ENCODE measurements at places on chromosomes 1 and 21. TPM values are rescaled to one million over a fixed set of nuclear protein-coding genes. Genes with fewer than 3 reads are reported as not detected.

- DNase-seq = no peak
Measured at GRCh38 chr1:114338191-114338890, 172.7 kb downstream of the TRIM33 start.

The ZNF695 gene
- polyA plus RNA-seq = 0.11 TPM

DNA sequence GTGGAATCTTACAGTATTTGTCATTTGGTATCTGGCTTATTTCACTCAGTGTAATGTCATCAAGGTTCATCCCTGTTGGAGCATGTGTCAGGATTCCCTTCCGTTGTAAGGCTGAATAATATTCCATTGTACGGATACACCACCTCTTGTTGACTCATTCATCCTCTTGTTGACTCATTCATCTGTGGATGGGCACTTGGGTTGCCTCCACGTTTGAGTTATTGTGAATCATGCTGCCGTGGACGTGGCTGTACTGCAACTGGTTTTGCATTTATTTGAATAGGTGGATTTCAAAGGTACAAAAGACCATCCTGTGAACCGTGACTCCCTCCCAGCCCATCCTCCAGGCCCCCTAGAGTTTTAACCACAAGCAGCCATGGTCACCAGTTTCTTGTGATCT, 11.9 kb upstream of the TCP10L start:
- DNase-seq = no peak

DNA sequence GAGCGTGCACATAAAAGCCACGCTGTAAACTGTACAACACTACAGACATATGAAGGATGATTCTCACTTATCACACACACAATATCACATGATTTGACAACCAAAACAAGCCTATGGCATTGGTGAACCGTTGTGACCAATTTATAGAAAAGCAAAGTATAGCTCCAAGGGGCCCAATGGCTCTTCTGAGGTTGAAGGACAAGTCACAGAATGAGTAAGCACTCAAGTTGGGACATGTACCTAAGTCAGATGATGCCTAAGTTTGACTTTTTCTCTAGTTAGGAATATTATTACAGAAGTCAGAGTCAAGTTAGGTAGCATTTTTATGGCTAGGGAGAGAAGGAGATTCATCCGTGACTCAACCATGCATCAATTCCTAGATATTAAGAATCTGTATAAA, 45.7 kb downstream of the PLPP3 start:
- DNase-seq = no peak

- no peak for DNase-seq
Measured at GRCh38 chr1:77929806-77930205, 41.4 kb downstream of the NEXN start.

DNA sequence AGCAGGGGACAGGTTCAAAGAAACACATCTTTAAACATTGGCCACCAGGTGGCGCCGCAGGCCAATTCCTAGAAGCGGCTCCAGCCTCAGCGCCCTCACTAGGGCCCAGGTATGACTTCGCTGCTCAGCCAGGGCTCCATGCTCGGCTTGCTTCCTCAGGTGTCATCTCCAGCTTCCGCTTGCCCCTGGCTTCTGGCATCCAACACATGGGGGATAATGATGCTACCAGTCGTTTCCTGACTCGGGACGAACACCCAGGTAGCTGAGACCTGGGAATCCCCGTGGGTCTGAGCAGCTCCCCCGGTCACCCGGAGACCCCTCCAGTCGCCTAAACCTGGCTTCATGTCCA, 8.5 kb upstream of the MEX3A start:
- no peak for DNase-seq

DNA sequence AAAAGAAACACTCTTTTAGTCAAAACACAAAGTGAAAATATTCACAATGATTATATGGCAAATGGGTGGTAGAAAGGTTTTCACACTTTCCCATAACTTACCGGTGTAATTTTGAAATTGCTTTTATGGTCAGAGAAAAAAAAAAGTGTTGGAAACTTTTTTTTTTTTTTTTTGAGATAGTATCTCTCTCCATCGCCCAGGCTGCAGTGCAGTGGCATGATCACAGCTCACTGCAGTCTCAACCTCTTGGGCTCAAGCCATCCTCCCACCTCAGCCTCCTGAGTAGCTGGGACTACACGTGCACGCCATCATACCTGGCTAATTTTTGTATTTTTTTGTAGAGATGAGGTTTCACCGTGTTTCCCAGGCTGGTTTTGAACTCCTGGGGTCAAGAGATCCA, 3.3 kb downstream of the IFNGR2 start:
- no peak for DNase-seq

The SFN gene
- polyA plus RNA-seq = 23.5 TPM

DNA sequence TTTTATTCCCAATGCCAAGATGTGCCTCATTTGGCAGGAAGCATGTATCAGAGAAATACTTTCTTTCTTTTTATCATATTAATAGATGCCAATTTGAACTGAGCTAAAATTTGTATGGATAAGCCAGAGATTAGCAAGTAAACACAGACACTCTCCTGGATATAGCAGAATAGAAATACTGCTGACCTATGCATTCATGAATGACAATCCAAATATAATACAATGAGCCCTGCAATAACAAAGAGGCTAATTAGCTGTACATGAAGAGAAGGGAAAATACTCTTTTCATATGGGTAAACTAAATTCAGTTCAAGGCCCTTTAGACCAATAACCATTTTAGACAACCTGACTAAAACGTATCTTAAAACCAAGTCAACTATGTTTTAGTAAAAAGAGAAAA, 388.1 kb upstream of the NR5A2 start:
- no peak for DNase-seq

DNA sequence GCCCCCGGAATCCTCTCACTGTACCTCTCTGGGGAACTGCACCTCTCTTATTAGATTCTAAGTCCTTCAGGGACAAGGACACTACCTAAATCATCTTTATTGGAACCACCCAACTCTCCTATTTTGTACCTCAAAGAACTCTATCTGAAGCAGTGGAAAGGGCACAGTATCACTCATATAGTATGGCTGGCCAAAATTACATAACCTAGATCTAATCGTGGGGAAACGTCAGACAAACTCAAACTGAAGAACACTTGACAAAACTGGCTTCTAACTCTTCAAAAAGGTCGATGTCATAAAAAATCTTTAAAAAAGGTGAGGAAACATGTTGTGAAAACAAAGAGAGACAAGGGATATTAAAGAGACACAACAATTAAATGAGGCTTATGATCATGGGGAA, 210.0 kb downstream of the SLC45A1 start:
- DNase-seq = no peak

The CYP4A11 gene
- 0.14 TPM for polyA plus RNA-seq

GRCh38 chr1:236161230-236161629, 18.9 kb downstream of the GPR137B start:
- DNase-seq = no peak

The APOBEC4 gene
- polyA plus RNA-seq = not detected

The ITLN2 gene
- 0.37 TPM for polyA plus RNA-seq

- DNase-seq = no peak
Measured at GRCh38 chr1:69737527-69738185, 169.9 kb downstream of the LRRC7 start.

- no peak for DNase-seq
Measured at GRCh38 chr1:48114596-48115382, 107.7 kb upstream of the SLC5A9 start.

DNA sequence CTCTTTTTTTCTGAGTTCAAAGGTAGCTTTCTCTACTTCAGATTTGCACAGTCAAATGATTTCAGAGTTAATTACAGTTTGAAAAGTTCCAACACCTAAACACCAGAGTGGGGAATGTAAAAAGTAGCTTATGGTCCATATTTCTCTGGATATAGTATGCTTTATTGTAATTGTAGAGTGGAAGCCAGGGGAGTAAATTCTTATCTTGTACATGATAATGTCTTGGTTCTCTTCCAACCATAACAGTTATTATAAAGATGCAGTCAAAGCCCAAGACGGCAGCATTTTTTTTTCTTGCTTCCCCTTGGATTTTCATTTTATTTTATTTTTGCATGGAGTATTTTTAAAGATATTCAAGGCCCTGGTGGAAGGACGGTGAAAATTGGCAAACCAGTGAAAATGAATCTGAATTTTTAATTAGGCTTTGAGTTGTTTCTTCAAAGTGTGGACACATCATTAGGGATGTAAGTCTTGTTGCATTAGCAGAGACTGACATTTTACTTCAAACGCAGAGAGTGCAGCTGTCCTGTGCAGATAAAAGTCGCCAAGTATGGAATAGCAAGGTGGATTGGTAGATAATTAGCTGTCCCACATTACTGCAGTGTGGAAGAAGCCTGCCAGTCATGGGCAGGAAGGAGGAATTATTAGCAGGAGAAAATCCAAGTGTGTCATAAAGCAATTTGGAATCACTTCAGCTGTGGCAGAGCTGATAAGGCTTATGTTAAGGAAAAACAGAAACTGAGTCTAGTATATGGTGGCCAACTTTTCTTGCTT, 11.3 kb downstream of the CACHD1 start:
- DNase-seq = no peak

- DNase-seq = no peak
Measured at GRCh38 chr1:230317823-230318819, 108.0 kb downstream of the PGBD5 start.

GRCh38 chr1:235327559-235328270, at the start of gene ARID4B:
Gene ARID4B, minus strand, starts transcription at chr1:235328179. Its CDS starts 1,260 bp downstream, at chr1:235326919.
- DNase-seq = no peak

The GPR153 gene
- polyA plus RNA-seq = 12.9 TPM

GRCh38 chr1:194469282-194469681, 1282.9 kb upstream of the B3GALT2 start:
- DNase-seq = no peak

The SYT14 gene
- 0.05 TPM for polyA plus RNA-seq

- no peak for DNase-seq
Measured at GRCh38 chr1:19368964-19369363, 56.8 kb downstream of the SLC66A1 start.

The RSPO1 gene
- 2.2 TPM for polyA plus RNA-seq

DNA sequence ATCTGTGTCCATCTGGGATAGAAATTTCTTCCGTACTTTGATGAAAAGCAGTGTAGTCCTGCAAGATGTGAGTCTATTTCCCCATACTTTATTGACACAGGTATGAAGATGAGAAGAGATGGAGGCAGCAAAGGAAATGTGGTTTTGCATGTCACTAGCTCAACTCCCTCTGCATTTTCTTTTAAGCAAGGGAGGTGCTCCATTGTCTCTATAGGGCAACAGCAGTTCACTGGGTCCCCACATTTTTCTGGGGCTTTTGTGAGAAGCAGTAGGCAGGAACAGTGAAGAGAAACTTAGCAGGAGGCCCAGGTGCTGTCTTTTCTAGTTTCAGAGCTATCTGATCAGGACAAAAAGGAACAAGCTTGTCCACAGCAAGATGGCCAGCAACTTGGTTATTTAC, 37.1 kb downstream of the C21orf91 start:
- DNase-seq = no peak

- DNase-seq = no peak
Measured at GRCh38 chr1:25033828-25034705, 104.0 kb upstream of the RUNX3 start.

GRCh38 chr21:40830836-40831235, 16.1 kb downstream of the DSCAM start:
- no peak for DNase-seq

DNA sequence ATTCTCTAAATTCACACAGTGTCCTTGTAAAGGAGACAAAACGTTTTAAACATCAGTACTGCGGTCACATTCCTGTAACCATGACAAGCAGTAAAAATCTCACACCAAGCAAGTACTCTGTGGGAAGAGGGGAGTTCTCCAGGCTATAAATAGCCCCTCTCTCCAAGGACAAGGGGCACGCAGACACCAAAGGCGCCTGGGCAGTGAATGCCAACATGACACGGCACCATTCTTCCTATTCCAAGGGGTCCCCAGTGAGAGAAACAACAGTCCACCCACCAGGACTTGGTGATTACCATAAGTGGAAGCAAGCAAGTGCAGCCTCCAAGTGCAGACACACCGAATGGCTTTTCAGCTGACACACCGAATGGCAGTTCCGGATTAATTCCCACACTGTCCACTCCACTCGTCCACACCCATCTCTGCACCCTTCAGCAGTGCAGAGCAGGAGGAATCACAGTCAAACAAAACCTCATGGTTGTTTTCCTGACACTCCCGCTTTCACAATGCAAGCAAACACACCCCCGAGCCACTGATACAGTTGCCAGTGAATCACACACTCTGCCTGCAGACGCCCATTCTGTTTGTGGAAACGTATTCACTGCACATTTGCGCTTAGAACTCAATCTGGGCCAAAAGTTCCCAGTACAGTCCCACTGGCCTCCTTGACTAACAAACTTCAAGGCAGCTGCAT, 1.8 kb downstream of the PTTG1IP start:
- DNase-seq = no peak

The FMO1 gene
- polyA plus RNA-seq = 0.42 TPM

- DNase-seq = no peak
Measured at GRCh38 chr1:167544447-167545093, 9.0 kb downstream of the CREG1 start.

- no peak for DNase-seq
Measured at GRCh38 chr1:6502000-6502891, 10.8 kb upstream of the PLEKHG5 start.

DNA sequence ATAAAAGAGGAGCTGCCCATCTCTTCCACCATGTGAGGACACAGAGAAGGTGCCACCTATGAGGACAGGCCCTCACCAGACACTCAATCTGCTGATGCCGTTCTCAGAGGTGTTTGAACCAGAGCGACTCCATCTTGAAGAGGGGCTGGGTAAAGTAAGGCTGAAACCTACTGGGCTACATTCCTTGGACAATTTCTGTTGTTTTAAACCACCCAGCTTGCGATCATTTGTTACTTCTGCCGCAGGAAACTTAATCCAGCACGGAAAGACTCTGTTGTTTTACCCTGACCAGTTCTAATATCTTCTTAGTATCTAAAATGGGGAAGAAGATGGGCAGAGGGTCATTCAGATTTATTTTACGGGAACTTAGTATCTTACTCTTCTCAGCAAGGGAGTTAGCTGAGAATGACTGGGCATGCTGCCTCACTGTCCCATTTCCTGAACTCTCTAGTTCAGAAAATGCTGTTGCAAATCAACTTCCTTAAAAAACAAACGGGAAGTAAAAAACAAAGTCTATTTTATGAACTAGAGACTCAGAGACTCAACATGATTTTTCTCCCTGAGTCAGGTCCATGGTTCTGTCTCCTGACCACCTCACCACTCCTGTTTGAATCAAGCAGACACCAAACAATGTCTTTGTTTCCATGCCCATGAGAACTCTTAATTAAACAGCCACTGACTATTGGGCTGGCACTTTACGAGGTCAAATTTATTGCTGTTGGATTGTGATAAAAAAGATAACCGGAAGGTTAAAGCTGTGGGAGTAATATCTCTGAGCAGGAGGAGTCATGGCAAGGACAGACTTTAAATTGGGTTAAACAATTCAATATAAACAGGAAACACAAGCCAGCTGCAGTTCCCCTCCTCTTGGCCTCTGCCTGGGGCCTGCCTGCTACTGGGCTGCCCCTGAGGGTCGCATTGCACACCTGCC, 23.8 kb upstream of the IFNAR1 start:
- no peak for DNase-seq

Data from urinary bladder (tissue), 4 donors.